RPMI8226 (cell line): ENCODE measurements at places on chromosomes 4 and X.
A peak's percentile ranks its signal among the peaks of the same experiment; 100 is the strongest.

- no peak for DNase-seq
Measured at GRCh38 chrX:153857348-153857903, 27.1 kb upstream of the PDZD4 start.

DNA sequence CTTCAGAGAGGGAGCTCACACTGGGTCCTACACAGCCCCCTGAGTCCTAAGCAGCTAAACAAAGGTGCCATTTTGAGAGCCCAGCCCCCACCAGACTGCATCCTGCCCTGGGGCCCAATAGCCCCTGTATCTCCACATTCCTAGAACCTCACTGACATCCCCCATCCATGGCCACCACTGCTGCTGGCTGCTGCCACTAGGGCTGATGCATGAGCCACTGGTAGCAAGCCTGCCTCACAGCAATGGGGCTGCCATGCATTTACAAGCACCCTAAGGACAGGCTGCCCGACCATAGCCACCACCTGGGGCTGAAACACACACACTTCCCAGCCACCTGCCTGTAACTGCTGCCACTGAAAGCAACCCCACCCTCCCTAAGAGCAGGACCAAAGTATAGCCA lies 26.5 kb upstream of the TRO start:
- no peak for DNase-seq

DNA sequence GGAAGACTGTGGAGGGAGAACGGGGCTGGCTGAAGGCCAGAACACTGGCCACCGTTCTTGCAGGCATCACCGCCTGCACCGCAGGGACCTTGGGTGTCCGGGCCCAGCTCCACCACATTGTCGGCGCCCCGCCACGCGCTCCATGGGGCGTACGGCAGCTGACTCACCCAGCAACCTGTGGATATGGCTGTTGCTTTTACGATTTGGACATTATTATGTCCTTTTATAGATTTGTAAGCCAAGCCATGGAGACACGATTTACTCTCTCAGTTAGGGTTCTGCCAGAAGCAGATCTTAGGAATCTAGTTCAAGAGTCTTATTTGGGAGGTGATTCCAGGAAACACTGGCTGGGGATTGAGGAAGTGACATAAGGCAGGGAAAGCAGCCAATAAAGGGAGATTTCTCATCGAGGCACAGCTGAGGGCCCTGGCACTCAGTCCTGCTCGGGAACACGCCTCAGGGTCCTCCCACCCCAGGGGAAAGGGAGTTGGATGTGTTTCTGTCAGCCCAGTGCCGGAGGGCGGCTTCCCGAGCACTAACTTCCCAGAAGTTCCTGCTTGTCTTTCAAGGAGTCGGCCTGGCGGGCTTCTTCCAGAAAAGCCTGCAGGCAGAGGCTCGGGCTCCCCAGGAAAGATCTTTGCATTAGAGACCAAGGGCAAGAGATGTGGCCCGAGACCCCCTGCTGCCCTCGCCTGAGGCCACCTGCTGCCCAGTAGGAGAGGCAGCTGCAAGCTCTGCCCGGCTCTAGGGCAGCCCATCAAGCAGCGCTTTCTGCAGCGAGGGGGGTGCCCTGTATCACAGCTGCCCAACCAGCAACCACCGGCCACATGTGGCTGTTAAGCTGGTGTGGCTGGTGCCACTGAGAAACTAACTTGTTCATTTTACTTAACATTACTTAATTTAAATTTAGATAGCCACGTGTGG lies 52.9 kb downstream of the CRMP1 start:
- DNase-seq = no peak

- peak; percentile 87 for DNase-seq
Measured at GRCh38 chr4:82799006-82799881, 648 bp upstream of the SCD5 start.

GRCh38 chr4:4593596-4594284 lies 51.9 kb upstream of the STX18 start:
- no peak for DNase-seq

- peak; percentile 42 for DNase-seq
Measured at GRCh38 chrX:38664285-38664684, 102.9 kb downstream of the TSPAN7 start.

- no peak for DNase-seq
Measured at GRCh38 chr4:65515646-65516045, 154.6 kb downstream of the EPHA5 start.
